ENCODE measurements at places on chromosomes 6 and 20.

DNA sequence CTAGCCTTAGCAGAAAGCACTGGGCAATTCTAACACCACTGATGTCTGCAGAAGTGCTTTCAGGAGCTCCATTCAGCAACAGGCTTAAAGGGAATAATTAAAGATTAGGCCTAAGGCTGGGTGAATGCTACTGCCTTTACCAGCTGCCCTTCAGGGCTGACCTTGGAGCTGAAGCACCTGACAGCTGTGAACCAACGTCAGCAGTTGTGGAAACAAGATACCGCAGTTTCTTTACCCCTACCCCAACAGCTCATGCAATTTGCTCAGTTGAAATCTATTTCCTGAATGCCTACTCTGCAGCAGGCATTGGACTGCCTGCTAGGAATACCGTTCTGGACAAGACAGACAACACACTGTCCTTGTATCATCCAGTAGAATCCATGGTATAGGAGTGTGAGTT is 51.5 kb upstream of the ADTRP start:
- DNase-seq: no peak

DNA sequence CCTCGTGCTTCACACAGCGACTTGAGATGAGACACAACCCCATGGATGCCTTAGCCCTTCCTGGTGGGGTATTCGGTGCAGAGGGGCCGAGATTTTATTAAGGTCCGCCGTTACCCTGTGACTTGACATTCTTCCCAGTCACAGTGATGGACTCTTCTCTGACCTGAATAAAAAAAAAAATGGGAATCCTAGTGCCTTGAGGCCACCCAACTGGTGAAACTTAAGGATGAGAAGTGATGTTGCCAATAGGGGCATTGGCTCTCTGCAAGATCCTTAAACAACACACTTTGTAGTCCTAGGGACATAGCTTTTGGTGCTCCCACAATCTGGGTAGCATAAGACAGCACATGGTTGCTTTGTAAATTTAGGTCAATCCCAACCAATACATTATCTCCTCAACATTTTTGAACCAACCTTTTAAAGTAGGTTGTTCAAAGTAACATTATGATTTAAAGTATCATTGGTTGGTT is 814 bp upstream of the ADNP start:
- DNase-seq: no peak

GRCh38 chr6:128841518-128841917 is 41.4 kb upstream of the LAMA2 start:
- DNase-seq: no peak

GRCh38 chr6:154234019-154234772 is 122.4 kb downstream of the IPCEF1 start:
- no peak for DNase-seq

DNA sequence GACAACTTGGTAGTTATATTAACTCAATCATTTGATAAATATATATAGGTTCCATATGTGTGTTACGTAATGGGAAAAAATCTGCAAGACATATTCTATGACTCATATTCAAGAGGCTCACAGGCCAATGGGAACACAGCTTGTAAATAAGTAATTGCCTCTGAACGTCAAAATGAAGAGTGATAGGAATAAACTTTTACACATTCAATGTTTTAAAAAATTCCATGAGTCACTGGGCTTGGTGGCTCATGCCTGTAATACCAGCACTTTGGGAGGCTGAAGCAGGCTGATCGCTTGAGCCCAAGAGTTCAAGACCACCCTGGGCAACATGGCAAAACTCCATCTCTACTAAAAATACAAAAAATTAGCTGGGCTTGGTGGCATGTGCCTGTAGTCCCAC is 209.4 kb upstream of the MCHR2 start:
- DNase-seq: no peak

GRCh38 chr20:19205981-19206396 is 6.5 kb upstream of the SLC24A3 start:
- peak; percentile 21 for DNase-seq

DNA sequence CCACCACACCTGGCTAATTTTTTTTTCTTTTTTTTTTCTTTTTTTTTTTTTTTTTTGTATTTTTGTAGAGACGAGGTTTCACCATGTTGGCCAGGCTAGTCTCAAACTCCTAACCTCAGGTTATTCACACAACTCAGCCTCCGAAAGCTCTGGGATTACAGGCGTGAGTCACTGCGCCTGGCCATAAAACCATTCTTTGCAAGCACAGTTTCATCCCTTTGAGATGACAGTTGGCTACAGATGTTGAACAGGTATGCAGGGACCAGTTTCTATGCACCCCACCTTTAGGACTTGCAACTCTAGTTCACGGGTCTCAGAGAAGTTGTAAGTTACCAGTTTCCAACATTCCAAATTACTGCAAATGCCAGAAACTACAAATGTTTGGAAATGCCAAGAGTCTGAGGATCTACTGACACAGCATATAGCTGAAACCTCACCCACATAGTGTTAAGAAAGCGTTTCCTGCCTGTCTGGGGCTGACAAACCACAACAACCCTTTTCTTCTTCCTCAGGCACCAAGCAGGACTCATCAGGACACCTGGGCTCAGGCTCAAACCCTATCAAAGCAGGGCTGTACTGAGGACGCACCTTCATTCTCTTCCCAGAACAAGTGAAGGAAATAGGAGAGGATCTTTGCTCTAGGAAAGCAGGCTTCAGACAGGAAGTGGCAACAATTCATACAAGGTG is 22.9 kb downstream of the ARHGAP18 start:
- peak; percentile 13 for DNase-seq

GRCh38 chr6:136147342-136147741 is 102.8 kb downstream of the MTFR2 start:
- no peak for DNase-seq

DNA sequence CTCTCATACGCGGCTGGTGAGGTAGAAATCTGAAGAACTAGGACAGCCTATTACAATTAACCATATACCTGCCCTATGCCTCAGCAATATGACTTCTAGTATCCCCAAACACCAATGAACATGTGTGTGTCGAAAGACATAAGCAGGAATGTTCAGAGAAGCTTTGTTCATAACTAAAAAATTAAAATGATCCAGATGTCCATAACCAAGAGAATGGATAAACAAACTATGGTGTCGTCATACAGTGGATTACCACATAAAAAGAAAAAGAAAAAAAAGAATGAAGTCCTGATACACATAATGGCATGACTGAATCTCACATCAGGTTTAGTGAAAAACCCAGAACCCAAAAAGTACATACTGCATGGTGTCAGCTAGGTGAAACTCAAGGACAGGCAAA is 73.9 kb downstream of the MDN1 start:
- no peak for DNase-seq

DNA sequence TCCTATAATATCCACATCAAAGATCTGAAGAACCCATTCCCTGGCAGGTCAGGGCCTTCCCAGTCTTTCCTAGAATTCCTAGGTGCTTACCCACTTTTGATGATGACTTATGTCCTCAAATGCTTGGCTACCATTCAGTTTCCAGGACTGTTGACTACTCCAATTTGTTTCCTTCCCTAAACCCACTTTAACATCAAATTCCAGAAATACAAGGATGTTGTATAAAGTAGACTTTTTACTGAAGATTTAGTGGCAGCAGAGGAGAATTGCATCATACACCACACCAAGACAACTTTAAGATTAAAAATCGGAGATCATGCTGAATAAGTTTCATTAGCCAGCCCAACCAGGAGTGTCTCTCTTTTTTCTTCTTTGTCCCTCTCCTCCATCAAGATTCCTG is 203.3 kb upstream of the LAMP5 start:
- no peak for DNase-seq

Measured in activated naive CD8-positive, alpha-beta T cell treated with anti-CD3 and anti-CD28 coated beads, Interleukin-2, amount 50 U/mL, for 16 hours (primary cell).